ENCODE measurements at places on chromosomes 3 and 15.

GRCh38 chr15:86610038-86610437 is 530.4 kb downstream of the AGBL1 start:
- DNase-seq, result peak; percentile 28

DNA sequence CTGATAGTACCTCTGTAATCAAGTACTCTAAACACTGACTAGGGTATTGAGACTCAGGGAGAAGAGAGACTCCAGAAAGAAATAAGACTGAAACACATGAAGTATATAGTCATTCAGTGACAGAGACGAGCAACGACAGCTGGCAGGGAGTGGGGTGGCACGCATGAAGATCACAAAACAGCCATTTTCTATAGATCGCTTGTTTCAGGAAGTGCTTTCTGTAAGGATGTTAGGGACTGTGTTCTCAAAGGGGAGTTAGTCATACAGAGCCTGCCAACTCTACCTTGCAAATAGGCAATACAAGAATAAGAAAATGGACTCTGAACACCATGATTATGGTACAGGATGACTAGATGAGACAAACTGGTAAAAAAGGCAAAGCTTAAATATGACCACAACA is 139.5 kb downstream of the TBL1XR1 start:
- DNase-seq, result peak; percentile 13

DNA sequence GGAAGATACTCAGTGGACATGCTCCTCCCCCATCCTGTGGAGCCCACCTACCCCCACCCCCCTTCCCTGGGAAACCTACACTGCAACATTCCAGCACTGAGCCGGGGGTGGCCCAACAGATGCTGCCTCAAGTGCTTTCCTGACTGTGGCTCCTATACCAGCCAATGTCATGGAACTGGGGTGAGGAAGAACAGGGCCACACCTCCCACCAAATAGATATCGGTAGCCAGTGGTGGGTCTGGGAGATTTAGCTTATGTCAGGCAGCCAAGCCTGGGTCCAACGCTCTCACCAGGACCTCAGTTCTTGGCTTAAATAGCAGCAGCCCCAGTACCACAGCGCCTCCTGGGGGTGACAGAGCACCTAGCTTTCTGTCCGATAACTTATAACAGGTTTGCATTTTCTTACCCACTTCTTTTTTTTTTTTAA is 30.3 kb downstream of the CDC25A start:
- peak; percentile 47 for DNase-seq

DNA sequence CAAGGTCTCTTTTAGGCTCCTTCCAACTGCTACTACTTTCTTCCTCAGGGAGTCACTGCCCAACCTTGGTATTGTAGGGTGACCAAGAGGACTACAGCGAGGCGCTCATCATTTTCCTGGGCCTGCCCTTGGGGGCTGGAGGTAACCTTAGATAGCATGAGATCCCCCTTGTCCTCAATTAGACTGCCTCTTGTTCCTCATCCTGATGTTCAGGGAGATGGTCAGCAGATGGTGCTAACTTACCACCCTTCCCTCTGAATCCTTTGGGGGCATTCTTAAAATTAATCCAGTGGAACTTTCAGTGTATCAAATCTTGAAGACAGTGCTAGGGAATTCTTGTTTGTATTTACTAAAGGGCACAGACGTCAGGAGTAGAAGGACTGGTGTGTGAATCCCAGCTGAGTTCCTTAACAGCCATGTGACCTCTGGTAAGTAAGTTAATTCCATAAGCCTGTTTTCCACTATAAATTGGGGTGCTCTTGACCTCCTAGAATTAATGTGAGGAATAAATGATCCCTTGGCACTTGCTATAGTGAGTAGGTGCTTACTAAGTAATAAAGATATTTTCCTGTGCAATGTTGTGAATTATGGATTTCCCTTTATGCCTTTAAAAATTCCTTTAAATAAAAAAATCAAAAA is 4.1 kb upstream of the CLPX start:
- peak; percentile 62 for DNase-seq

DNA sequence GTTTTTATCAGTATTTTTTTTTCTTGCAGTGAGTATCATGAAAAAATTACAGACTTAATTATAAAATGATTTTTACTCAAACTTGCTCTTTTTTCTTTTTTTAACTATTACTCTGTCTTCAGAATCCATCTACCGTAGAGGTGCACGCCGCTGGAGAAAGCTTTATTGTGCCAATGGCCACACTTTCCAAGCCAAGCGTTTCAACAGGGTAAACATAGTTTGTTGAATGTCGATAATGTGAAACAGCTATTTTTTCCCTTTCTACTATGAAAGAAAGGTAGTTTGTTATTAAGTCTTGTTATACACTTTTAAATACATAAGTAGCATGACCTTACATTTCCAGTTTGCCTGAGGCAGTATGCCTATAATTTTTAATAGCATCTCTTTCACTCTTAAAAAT is 45.6 kb downstream of the PRKCI start:
- DNase-seq, result no peak

GRCh38 chr15:36793205-36793873 is 213.9 kb downstream of the CDIN1 start:
- DNase-seq, result no peak

- peak; percentile 82 for DNase-seq
Measured at GRCh38 chr15:28960979-28961378, 75.2 kb downstream of the APBA2 start.

- DNase-seq, result peak; percentile 41
Measured at GRCh38 chr15:66758844-66759243, 56.8 kb downstream of the SMAD6 start.

- DNase-seq, result no peak
Measured at GRCh38 chr3:183430325-183430957, 2.0 kb upstream of the MCF2L2 start.

DNA sequence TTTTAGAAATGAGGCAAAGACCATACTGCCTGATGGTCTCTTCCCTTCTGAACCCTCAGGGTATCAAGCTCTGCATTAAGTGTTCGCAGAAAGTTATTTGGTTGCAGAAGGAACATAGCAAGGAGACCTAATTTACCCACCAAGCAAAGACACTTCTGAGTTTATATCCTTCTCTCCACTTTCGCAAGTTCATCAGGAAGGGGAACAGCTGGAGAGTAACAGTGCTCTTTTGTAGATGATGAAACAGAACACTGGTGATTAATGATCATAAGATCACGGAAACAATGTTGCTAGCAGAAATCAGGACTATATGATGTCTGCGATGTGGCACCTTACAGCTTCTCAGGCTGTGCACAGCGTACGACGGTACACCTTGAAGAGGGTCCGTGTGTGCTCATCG is 62.1 kb downstream of the NCEH1 start:
- peak; percentile 36 for DNase-seq

DNA sequence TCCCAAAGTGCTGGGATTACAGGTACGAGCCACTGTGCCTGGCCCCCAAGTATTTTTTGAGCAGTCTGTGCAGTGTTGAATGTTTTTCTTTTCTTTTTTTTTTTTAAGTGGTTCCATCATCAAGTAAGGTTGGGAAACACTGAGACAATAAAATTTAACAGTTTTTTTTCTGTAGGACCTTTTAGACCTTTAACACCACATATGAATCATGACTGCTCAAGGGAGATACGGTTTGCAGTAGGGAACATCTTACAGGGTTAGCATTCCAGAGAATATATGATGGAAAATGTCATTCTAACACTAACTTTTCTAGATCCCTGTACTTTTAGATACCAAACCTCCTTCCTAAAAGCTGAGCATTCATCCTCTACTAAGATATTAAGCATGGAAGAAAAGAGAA is 41.7 kb downstream of the SNX4 start:
- DNase-seq, result no peak

DNA sequence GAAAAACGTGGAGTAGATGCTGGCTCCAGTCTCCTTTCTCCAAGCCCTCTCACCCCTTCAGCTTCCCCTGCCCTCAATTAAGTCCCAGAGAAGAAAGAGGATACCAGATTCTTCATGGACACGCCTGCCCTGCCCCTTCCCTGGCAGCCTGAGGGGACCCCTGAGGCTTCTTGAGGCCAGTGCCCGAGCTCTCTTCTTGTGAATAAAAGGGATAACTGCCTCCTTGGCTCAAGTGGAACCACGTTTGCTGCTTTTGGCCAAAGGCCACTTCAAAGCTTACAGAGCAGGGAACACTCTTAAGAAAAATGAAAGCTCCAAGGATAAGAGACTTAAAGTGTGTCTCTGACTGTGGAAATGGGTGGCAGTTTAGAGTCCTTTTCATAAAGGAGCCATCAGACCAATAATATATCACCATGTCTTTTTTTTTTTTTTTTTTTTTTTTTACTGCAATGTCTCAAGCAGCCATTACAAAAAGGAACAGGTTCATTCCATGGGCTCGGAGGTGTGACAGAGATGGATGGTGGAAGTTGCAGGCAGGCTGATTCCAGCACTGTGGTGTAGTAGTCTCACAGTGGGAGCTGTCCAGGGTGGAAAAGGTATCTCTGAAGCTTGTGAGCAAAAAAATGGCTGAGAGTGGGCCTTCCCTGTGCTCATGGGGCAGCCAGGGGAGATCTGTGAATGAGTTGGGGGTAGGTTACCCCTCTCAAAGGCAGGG is 108.8 kb downstream of the SEMA5B start:
- DNase-seq, result peak; percentile 21

DNA sequence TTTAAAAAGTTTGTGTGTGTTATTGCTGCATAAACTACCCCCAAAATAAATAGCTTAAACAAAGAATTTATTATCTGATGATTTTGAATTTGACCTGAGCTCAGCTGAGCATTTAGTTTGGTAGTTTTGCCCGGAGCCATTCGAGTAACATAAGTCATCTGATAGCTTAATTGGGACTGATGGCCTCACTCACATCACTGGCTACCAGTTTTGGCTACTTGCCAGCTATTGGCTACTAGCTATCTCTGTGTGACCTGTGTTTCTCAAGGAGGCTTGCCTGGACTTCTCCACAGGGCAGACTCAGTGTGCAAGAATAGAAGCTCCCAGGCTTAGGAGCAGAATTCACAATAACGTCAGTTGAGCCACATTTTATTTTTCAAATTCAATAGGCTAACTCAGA is 9.0 kb downstream of the CNTN3 start:
- DNase-seq, result no peak

- DNase-seq, result peak; percentile 58
Measured at GRCh38 chr3:84724877-84725276, 233.9 kb upstream of the CADM2 start.

- DNase-seq, result no peak
Measured at GRCh38 chr3:64016941-64017620, 6.2 kb downstream of the PSMD6 start.

DNA sequence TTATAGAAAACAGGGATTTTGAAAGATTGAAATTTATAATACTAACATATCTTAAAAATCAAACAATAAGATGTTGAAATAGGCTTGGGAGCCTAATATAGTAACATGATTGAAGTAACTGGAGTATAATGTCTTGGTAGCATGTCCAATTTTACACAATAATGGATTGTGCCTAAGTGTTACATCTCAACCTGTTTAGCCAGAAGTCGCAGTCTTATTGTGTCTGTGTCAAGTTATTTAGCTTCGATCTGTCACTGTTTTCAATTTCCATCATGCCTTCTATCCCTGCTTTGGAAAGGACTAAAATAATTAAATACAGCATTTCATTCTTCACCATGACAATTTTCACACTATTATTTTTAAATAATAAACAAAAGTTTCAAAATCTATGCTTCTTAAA is 1352.2 kb downstream of the SI start:
- DNase-seq, result no peak

- no peak for DNase-seq
Measured at GRCh38 chr15:78092261-78093041, at the start of gene SH2D7. Gene SH2D7, plus strand, starts transcription at chr15:78092561. Its CDS starts 24 bp downstream, at chr15:78092585.

DNA sequence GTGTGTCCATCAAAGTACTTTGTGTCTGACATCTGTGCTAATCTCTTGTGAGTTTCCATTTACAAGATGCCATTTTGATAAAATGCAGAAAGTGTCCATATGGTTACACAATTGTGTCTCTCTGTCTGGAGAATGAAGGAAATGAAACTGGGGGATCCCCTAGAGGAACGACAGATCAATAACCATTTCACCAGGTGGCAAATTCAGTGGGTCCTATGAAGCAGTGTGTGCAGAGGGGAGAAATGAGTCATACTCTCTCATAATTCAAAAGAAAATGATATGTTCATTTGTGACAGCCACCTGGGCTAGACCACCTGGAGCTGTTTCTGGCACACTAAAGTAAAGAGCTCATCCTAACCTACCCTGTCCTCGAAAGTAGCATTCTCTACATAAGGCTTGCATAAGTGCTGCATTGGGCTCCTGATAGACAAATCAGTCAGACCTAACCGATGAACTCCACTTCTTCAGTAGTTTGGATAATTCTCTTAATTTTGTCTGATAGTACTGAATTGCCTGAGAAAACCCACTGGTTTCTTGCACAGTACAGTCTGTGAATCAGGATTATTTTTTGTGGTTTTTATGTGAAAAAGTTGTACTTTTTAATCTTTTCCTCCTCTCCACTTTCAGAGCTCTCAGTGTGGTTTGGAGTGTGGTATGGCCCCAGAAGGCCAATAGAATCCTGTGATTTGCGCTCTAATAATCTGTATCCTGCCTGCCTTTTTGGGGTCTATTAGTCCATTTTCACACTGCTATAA is 10.3 kb upstream of the CD47 start:
- DNase-seq, result no peak

GRCh38 chr15:26013981-26014380 is 150.9 kb upstream of the ATP10A start:
- peak; percentile 29 for DNase-seq

- DNase-seq, result no peak
Measured at GRCh38 chr3:133448478-133449122, 48.7 kb downstream of the BFSP2 start.

DNA sequence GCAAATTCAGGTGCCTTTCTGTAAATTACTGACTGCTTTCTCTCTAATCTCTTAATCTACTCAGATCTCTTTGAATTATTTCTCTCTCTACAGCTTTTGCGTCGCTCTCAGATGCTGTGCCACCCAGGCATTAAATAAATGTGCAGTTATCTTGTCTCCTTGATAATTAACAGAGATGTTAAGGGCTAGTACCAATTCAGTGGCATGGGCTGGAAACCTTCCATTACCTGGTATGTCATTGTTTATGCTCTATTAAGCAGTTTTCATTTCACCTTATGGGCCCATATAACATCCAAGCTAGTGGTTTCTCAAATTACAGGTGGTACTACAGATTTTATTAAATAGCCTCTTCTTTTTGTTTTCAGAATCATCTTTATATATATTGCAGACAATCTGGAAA is 66.0 kb downstream of the PEX5L start:
- DNase-seq, result no peak
